EH (cell line): ENCODE measurements at places on chromosomes 3 and 15.

DNA sequence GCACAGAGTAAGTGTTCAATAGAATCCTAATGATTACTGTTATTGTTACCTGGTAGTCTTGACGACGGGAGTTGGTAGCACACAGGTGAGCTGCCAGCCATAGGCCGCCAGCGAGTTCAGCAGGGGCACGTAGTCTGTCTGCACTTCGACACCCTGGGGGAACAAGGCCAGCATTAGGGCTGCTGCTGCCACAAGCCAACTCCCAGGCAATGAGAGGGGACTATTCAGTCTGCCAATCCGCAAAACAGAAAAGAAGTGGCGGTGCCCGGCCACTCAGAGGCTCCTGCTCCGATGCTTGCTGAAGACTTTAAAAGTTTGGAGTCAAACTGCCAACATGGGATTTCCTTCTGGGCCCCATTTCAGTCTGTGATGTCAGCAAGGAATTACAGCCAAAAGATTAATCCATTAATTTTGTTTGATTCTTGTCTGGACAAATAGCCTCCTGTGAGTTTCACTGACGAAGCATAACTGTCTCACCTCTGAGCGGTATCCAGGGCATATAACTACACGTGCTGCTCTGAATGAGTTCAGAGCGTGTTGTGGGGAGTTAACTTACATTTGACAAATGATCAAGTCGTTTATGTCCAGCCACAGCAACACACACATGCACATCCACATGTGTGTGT lies 61.8 kb downstream of the OXNAD1 start:
- no peak for DNase-seq

- no peak for DNase-seq
These were observed 78.5 kb upstream of the DLG1 start for GRCh38 chr3:197376735-197377555.

DNA sequence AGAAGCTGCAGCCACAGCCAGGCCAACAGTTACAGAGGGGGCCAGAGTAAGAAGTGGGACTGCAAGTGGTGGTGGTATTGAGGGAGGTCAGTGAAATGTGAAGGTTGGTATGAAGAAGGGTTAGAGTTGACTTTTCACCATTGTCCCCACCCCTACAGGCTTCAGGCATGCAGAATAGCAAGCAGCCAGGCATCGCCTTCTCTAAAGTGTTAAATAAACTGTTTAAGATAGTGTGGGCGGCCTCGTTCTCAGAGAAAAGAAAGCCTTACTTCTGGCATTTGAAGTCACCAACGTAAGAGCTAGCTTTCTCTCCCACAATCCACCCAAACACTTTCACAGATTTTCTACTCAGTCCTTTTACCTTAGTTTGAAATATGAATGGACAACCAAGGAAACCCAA lies 230.0 kb upstream of the CTDSPL start:
- no peak for DNase-seq

DNA sequence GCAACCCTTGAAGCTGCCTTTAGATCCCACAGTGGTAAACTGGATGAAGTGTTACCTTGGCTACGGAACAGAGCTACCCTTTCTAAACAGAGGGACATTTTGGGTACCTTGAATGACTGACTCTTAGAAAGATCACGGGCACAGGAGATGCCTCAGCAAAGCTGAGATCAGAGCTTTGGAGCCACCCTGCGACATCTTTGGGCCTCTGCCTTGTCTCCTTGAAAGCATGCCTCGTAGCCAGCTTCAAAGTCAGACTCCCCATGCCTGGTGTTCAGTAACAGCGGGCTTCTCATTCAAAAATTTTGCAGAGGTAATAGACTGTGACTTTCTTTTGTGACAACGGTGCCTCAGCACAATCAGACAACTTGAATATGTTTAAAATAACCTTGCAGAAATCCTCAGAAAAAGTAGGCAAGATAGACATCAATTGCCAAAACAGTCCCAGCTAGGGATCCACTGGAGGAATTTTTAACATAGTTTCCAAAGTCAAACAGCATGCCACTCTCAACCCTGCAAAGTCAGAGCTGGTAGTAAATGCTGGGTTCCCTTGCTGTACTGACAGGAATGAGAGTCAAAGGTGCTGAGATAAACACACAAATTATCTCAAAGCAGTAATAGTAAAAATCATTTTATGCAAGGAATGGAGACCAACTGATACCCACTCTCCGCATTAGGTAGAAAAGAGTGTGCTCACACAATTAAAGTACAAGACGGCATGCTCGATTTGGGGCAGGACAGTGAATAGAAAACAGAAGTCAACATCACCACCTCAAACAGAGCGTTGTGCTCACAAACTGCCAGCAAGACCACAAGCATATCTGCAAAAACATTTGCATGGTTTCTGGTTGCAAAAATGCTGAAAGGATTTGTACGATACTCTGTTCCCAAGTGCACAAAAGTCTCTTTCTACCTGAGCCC lies 82.1 kb downstream of the MYO1E start:
- DNase-seq: peak; percentile 59

DNA sequence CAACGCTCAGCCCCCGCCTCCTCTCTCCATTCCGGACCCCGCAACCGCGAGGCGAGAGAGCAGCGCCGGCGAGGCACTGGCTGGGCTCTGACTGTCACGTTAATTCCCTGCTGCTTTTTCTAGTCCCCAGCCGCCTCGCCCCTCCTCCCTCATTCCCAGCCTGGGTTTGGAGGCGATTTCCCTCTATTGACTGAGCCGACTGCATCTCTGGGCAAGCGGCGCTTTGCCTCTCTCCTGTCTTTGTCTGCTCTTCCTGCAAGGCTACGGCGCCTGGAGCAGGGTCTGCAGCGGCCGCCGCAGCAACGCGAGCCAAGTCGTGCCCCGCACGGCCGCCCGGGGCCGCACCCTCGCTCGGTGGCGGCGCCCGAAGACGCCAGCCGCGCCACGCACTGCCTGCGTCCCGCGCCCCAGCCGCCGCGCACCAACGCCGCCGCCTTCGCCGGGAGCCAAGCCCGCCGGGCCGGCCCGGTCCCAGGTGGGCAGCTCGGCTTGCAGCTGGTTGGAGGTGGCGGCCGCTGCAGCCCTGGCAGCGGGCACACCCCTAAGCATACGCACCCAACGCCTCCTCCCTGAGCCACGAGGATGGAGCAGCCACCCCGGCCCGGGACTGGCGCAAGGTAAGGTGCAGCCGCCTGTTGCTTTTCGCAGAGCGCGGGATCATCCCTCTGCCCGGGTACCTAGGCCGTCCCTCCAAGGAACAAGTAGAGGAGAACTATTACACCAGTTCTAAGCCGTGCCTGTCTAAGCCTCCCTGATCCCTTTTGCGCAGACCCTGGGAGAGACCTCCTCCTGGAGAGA lies at the start of gene LRRC3B:
LRRC3B (plus strand) TSS at position 152 of the 798 bp plus-strand sequence. CDS start 86,901 bp downstream, outside the sequence.
- no peak for DNase-seq

DNA sequence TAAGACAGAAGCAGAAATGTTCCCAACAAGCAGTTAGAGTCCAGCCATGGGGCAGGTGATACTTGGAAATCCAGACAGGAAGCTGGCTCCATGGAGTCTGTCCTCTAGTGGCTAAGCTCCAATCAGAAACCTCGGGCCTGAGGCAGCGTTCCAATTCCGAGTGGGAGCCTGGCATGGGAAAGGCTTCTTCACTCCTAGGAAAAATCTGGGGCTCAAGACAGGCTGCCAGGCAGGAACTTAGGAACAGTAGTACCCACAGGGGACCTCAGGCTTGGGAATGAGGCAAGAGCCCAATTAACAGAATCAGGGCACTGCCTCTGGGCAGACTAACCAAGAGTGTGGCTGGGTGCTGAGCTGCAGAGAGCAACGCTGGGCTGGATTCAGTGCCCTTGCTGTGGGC lies 6.2 kb upstream of the ATP13A4 start:
- DNase-seq: no peak

DNA sequence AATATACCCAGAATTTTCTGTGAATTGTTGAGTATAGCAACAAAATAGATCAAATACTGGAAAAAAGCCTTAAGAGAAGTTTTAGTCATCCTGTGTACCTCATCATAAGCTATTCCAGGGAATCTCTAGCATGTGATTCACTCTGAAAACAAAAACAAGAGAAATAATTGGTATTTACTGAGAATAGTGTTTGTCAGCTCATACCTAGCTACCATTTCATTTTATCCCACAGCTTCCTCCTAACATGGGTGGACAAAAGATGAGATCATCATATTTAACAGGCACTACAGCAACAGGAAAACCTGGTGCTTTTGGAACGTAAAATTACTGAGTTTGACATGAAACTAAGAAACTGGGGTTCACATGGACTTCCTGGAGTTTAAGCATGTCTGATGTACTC lies 753.5 kb upstream of the NECTIN3 start:
- peak; percentile 20 for DNase-seq

DNA sequence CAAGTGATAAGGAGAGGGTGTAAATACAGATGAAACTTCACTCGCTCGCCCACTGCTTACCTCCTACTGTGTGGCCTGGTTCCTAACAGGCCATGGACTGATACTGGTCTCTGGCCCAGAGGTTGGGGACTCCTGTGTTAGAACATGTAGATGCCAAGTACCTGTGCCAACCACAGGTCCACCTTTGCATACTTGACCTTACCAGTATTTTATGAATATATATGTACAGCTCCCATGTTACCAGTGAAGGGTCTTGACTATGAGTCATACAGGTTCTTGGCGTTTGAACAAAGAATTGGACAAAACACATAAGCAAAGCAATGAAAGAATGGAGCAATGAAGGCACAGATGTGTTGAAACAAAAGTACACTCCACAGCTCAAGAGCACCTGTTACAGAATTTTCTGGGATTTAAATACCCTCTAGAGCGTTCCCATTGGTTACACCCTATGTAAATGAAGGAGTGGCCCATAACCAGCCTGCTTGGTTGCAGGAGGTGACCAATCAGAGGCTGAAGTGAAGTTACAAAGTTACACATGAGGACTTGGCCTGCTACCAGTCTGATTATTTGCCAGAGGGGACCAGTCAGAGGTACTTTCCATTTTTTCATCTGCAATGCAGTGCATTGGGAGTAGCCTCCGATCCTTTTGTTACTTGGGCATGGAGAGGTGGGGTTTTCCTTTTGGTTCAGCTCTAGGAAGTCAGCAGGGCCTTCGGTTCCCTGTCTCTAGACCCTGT lies 1.7 kb upstream of the GFM1 start:
- DNase-seq: no peak

DNA sequence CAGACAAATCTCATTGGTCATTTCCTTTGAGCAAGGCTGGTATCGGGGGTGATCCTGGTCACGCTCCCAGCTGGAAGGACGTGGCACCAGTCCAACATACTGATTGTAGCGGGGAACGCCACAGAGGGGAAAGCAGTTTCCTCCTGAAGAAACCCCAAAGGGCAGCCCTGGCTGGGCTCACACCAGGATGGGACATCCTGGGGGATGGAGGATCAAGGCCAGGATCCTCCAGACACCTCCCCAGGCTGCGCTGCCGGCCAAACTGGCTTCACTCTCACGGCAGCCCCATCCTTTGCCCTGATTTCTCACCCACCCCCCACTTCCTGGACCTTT lies 36.6 kb downstream of the MUC20 start:
- DNase-seq: peak; percentile 6

- DNase-seq: no peak
These were observed 319.4 kb upstream of the STAC start for GRCh38 chr3:36060950-36061349.

DNA sequence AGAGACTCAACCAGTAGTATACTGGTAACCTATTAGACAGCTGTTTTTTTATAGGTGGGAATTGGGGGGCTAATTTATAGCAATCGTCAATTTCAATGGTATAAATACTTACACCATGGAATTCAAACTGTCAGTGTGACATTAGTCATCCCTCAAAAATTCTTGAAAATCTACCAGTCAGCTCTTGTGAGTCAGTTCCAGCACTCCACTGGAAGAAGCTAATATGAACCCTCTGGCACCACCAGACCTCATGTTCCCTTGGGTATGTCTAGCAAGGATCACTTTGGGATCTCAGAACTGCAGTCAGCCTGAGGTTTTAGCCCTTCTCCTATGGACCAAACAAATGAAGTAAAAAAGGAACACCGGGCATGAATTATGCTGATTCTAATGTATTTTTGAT lies 11.8 kb upstream of the UACA start:
- peak; percentile 95 for DNase-seq
